Activated CD8-positive, alpha-beta memory T cell treated with anti-CD3 and anti-CD28 coated beads for 24 hours (primary cell): ENCODE measurements at places on chromosomes 3 and 15.
A peak's percentile ranks its signal among the peaks of the same experiment; 100 is the strongest.

DNA sequence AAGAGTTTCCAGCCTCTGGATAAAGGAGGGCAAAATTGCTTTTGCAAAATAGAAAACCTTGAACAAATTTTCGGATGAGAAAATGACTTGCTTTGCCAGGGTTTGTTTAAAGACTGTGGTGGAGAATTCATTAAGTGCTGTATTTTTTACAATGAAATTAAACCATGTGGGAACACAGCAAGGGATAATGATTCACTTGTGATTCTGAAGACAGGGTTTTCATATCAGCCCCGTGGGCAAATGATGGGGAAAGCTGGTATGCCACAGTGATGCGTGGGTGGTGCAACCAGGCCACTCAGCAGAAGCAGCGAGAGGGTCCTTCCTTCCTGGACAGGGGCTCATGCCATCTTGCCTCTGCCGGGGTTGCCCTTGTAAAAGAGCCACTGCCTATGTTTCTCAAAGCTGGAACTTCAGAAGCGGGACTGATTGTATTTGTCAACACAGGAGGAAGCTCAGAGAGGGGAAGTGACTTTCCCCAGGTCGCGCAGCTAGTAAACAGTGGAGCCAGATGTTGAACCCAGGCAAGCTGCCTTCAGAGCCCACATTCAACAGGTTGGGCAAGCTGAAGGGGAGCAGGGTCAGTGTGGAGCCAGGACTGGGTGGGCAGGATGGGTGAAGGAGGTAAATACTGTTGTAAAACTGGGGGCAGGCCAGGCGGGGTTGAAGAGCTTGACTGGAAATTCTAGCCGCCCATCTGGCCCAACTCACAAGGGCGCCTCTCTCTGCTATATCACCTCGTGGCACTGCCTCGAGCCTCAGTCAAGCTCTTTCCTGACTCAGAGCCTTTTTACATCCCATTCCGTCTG lies 79.1 kb downstream of the TOP2B start:
- no peak for DNase-seq

- no peak for DNase-seq
Observed at GRCh38 chr3:33855884-33856546, 57.6 kb downstream of the PDCD6IP start.

DNA sequence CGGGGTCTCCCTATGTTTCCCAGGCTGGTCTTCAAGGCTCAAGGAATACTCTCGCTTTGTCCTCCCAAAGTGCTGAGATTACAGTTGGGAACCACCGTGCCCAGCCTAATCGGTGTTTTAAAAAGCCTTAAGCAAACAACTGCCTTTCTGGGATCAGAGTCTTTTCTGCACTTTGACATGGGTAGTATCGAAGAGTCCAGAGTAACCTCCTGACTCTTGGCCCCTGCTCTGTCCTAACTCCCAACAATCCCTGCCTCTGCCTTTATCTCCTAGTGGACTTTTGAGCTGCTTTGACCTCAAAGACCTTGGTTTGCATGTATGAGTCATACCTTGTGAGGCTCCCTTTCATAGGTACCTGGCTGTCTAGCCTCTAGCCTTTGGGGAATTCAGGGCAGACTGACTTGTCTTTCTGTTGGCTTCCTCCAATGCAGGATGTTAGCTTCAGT lies 21.0 kb upstream of the HACD2 start:
- no peak for DNase-seq

DNA sequence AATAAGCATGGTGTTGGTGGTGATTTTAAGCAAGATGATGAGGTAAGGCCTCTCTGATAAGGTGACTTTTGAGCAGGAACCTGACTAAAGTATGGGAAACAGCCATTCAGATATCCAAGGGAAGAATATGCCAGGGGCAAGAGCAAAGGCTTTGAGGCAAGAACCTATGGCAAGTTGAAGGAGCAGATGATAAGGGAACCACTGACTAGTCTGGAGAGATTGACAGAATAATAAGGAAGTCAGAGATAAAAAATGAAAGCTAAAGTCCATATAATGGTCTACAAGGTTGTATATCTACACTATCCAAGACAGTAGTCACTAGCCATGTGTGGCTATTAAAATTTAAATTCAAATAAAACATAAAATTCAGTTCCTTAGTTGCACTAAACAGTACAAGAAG lies 2.5 kb upstream of the C3orf38 start:
- DNase-seq = no peak

DNA sequence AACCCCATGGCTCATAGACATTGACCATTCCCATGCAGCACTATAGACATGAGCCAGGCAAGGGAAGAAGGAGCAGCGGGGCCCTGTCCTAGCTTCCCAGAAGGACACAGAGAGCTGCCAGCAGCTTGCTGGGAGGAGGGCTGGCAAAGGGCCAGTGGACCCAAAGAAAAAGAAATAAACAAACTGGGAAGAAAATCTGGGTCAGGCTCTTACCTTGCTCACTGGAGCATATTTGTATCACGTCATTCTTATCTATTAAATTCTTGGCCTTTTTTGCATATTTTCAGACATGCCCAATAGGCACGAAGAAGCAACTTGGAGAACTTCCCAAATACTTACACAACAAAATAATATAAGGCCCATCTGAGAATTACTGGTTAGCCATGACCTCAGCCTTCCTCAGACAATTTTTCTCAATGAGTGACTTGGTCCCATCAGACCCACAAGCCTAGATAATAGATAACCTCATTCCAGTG lies 28.4 kb downstream of the RASGRP1 start:
- DNase-seq = peak; percentile 37

DNA sequence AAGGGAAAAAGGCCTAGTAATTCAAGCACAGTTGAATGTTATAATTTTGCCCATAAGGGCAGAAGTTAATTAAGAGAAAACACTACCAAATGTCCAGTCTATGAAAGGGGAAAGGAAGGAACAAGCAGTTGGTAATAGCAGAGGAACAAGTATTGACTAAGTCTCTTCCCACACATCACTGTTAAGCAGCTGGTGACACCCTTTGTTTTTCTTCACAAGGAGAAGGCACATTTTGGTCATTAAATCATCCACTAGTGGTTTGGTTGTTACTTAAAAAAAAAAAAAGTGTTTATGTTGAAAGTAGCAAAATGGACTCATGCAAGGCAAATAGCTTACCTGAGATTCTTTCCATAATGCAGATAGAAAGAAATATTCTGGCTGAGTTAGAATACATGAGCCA lies 321.4 kb upstream of the NECTIN3 start:
- DNase-seq = no peak

GRCh38 chr3:157251685-157252084 lies 91.7 kb upstream of the CCNL1 start:
- DNase-seq = no peak

GRCh38 chr3:72756900-72757299 lies 91.3 kb downstream of the SHQ1 start:
- DNase-seq = no peak

DNA sequence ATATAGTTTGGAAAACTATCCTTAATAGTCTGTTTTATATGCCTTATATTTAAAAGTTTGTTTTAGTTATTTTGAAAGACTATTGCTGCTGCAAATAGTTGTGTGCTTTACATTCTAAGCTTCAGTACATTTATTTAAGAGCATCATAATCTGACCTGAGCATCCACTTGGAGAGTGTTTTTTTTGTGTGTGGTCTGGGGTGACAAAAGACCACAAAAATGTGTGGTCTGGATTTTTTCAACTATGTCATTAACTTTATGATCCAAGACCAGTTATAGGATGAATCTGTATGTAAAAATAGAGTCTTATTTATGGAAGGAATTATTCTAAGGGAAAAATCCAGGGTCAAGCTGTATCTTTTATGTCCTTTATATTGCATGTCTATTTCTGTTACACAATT lies 77.4 kb downstream of the SLTM start:
- DNase-seq = no peak

DNA sequence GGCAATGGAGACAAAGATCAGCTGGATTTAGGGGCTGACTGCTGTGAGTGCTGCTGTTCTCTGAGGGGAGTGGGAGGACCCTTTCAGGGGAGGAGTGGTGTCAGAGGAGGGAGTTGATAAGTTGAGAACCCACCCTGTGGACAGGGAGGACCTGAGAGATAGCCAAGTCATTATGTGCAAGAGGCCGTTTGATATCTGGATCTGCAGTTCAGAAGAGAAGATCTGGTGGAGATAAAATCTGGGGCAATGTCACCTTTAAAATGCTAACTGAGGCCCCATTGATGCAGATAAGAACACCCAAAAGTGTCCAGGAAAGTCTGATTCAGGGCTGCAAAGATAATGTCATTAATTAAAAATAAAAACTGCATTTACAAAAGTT lies 256.1 kb upstream of the HES1 start:
- DNase-seq = no peak

GRCh38 chr15:91380114-91380513 lies 280.1 kb downstream of the SV2B start:
- no peak for DNase-seq

DNA sequence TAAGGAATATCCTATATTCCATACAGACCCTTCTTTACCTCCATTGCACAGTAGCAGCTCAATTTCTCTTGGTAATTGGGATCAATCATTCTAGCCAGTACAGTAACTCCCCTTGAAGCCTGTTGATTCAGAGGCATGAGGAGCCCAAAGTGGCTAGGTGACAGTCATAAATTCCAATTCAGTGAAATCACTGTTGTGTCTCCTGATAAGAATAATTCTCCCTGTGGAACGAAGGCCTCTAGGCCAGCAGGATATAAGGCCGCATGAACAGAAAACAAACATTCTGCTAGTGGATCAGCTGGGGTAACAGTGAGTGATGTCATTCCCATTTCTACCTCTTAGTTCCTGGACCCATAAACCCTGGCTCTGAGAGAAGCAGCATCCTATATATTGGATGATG lies 696.3 kb downstream of the NR2F2 start:
- no peak for DNase-seq

GRCh38 chr15:37480482-37480881 lies 380.1 kb upstream of the MEIS2 start:
- DNase-seq = no peak

DNA sequence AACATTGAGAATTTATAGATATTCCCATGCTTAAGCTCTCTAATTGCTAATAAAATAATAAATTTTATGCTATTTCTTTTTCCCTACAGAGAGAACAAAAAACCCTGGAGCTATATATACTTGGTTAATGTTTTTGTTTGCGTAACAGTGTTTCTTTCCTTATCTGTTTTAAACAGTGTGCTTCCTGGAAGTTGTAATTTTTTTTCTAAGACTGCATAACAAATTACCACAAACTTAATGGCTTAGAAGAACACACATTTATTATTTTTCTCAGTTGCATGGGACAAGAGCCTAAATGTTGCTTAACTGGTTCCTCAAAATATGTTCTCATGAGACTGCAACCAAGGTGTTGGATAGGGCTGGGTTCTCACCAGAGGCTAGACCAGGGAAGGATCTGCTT lies 49.7 kb upstream of the DPH6 start:
- DNase-seq = no peak
